Fibroblast of the aortic adventitia (primary cell): ENCODE measurements at places on chromosomes 7 and 10. TPM values are rescaled to one million over a fixed set of nuclear protein-coding genes. Genes with fewer than 3 reads are reported as not detected.

DNA sequence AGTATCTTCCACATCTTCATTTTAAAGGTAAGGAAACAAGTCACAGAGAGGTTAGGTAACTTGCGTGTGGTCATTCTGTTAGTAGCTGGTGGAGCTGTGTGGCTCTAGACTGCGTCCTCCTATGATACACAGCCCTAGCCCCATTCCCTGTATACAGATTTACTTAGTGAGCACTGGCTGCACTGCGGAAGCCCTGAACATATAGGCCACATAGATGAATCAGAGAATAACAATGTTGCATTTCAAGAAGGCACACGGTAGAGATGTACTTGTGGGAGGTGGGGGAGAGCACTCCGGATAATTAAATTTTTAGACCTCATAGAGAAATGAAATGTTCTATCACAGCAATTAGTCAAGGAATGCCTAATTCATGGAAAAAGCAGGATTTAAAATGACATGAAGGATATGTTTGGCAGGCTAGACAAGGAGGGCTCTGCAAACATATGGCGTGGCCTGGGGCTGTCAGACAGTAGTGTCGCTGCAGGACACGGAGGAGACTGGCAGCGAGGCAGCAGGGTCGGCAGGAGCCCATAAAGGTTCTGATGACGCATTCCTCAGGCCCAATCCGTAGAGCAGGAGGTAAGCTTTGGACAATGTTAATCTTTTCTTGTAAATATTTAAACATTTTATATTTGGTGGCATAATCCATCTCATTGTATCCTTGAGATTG lies 29.5 kb downstream of the RAB11FIP2 start:
- no peak for DNase-seq

Gene MOGAT3
- not detected in 2 replicates for total RNA-seq

DNA sequence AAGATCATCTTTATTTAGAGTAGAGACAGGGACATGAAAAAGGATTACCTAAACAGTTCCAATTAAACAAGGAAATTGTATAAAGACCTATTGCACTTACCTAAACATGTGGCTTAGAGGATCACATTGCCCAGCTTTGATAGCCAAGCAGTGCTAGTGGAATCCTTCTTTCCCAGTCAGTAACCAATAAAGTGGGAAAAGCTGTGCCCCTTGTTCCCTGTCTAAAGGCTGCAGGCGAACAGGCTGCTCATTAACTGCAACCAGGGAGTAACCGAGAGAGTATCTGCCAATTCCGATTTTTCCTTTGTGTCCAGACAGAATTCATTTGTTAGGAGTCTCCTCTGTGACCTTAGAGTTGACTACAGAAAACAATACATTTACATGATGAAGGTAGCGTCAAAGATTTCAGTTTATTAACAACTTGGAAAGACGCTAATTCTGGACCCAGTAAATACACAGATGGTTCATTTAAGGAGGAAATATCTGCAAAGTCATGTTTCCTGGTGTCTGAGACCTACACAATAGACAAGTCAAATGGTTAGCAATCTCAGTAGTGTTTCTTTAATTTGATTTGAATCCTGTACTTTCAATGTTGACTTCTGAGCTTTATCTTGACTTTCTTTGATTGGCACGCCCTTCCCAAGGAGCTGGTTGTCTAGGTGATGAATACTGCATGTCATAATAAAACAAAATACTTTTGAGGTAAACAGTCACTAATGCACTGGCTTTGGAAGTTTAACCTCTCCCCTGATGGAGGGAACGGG lies 57.3 kb upstream of the MET start:
- no peak for DNase-seq

Gene AKR1D1
- not detected in 2 replicates for total RNA-seq

- no peak for DNase-seq
Observed at GRCh38 chr7:96235281-96235680, 86.6 kb downstream of the SLC25A13 start.

GRCh38 chr7:1847260-1848001 lies 177.4 kb downstream of the ELFN1 start:
- no peak for DNase-seq

GRCh38 chr10:62109587-62110293 lies 158.9 kb downstream of the RTKN2 start:
- DNase-seq = no peak

DNA sequence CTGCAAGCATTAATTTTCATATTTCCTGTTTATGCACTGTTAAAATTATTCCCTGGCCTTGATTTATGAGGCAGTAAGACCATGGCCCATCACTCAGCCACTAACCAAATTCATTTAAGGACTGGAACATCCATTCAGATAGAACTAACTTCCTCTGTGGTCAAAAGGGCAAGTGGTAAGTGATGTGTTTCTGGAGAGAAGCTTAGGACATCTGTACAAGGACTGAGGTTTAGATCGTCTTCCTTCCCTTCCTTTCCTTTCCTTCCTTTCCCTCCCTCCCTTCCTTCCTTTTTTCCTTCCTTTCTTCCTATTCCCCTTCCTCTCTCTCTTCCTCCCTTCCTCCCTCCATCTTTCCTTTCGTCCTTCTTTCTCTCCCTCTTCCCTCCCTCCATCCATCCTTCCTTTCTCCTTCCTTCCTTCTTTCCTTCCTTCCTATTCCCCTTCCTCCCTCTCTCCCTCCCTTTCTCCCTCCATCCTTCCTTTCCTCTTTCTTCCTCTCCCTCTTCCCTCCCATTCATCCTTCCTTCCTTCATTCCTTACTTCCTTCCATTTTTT lies 1019.4 kb downstream of the TYW1 start:
- no peak for DNase-seq

DNA sequence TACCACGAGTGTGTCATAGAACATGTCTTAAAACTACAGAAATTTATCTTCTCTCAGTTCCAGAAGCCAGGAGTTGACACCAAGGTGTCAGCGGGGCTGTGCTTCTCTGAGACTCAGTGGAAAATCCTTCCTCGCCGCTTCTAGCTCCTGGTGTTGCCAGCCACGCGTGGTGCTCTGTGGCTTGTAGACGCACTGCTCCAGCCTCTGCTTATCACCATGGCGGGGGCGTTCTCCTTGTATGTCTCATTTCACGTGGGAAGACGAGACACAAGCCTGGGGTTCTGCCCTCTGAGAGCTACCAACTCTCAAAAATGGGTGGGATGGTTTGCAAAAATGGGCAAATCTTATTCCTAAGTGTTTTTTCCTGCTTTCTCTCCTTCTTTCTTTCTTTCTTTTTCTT lies 11.0 kb upstream of the GALNTL5 start:
- no peak for DNase-seq
